Peyer's patch (tissue), 4 donors: ENCODE measurements at places on chromosomes 5 and 9. TPM values are rescaled to one million over a fixed set of nuclear protein-coding genes. Genes with fewer than 3 reads are reported as not detected.
A peak's percentile ranks its signal among the peaks of the same experiment; 100 is the strongest.

GRCh38 chr5:29161399-29162291 lies 2031.8 kb upstream of the CDH6 start:
- DNase-seq = no peak

DNA sequence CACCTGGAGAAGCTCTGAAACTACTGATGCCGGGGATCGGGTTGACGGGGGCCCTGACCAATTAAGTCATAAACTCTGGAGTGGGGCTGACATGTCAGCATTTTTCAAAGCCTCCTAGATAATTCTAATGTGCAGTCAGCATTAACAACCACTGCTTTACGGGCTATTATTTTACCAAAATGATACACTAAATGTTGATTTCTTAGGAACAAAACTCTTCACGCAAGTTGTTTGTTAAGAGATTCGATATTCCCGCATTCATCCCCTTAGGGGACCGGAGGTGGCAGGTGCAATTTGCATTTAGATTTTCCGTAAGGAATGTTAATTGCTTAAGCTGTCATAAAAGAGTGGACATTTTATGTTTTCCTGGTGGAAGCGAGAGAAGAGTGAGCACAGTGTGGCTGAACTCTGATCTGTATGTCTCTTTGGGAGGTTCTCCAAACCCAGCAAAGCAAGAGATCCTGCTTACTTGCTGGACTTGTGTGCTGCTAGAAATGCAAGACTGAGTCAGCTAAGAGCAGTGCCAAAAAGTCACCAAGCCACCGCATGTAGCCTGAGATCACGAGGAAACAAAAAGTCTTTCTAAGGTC lies 77.6 kb downstream of the UGCG start:
- no peak for DNase-seq

- no peak for DNase-seq
These were observed 114.6 kb downstream of the SYK start for GRCh38 chr9:90916147-90916734.

GRCh38 chr5:163551156-163551555 lies 45.7 kb downstream of the MAT2B start:
- DNase-seq = no peak

GRCh38 chr5:72925336-72926010 lies 30.4 kb upstream of the FCHO2 start:
- DNase-seq = no peak

DNA sequence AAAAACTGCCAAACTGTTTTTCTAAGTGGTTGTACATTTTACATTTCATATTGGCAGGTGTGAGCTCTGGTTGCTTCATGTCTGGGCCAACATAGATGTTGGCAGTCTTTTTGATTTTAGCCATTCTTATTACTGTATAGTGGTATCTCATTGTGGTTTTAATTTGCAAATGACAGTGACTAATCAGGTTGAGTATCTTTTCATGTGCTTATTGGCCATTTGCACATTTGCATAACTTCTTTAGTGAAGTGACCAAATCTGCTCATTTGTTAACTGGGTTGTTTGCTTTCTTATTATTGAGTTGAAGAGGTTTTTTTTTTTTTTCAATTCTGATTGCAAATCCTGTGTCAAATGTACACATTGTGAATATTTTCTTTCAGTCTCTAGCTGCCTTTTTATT lies 36.9 kb upstream of the MSX2 start:
- DNase-seq = no peak

DNA sequence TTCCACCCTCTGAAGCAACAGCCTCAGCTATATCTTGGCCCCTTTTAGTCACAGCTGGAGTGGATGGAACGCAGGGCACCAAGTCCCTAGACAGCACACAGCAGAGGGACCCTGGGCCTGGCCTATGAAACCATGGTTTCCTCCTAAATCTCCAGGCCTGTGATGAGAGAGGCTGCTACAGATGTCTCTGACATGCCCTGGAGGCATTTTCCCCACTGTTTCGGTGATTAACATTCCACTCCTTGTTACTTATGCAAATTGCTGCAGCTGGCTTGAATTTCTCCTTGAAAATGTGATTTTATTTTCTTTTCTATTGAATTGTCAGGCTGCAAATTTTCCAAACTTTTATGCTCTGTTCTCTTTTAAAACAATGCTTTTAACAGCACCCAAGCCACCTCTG lies 384.8 kb downstream of the PRR16 start:
- no peak for DNase-seq

DNA sequence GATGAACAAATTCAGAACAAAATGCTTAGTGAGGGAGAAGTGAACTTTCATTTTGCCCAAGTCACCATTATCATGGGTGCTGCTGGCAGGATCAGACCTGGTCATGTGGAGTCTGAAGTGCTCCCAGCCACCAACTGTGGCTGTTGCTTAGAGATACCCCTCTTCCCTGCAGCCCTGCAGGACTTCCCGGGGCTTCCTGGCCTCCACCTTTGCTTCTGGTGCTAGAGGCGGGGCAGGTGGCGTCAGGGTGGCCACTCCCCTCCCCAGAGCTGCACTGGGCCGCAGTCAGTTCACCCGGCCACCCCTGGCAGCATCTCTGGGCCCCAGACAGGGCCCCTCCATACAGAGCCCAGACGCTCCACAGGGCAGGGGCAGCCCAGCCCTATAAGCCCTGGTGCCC lies 30.0 kb upstream of the SLC12A7 start:
- no peak for DNase-seq

- peak; percentile 89 for DNase-seq
These were observed at the start of gene FGFR4 for GRCh38 chr5:177086654-177087397. FGFR4 (plus strand) TSS chr5:177086915; CDS start chr5:177089603, 2,688 bp downstream.

DNA sequence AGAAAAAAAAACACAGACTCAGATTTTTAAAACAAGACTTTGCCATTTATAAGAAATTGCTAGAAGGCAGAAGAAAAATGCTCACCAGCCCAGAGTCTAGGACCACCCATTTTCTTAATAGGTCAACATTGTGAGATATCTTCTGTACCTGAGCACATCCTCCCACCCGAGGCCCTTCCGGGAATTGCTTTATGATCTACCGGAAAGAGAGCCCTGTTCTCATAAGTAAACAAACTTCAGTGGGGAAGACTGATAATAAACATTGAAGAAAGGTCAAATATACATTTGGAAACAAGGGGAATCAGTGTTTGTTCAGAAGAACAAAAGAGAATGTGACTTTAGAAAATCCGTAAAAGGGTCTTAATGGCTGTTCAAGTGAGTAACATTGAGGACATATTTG lies 44.4 kb downstream of the PRKACG start:
- no peak for DNase-seq

DNA sequence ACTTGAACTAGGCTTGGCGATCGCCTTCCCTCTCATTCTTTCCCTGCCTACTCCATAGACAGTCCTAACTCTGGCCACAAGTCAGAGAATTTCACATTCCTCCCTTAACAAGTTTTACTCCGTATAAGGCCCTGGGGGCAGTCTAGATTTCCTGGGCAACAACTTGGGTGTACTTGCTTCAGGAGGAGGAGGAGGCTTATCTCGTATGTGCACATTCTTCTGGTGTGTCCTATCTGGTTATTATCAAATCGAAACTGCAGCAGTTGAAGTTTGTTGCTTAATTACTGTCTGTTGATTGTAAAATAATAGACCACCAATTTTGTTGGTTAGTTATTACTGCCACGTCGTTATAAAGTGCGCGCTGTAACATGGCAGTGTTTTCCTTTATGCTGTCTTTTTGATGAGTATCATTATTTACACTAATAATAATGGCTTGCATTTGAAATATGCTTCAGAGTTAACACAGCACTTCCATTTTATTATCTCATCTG lies 42.0 kb downstream of the PIP5K1B start:
- no peak for DNase-seq

CAPSL gene
- not detected for total RNA-seq

MAST4 gene
- total RNA-seq = 20.5 TPM

CLK4 gene
- 33.5 TPM for total RNA-seq

ADAMTSL1 gene
- total RNA-seq = 2.8 TPM
